ENCODE measurements at places on chromosomes 5 and 9. TPM values are rescaled to one million over a fixed set of nuclear protein-coding genes. Genes with fewer than 3 reads are reported as not detected.

The AGXT2 gene
- not detected for total RNA-seq

The NADK2 gene
- total RNA-seq, result 24.4 TPM

DNA sequence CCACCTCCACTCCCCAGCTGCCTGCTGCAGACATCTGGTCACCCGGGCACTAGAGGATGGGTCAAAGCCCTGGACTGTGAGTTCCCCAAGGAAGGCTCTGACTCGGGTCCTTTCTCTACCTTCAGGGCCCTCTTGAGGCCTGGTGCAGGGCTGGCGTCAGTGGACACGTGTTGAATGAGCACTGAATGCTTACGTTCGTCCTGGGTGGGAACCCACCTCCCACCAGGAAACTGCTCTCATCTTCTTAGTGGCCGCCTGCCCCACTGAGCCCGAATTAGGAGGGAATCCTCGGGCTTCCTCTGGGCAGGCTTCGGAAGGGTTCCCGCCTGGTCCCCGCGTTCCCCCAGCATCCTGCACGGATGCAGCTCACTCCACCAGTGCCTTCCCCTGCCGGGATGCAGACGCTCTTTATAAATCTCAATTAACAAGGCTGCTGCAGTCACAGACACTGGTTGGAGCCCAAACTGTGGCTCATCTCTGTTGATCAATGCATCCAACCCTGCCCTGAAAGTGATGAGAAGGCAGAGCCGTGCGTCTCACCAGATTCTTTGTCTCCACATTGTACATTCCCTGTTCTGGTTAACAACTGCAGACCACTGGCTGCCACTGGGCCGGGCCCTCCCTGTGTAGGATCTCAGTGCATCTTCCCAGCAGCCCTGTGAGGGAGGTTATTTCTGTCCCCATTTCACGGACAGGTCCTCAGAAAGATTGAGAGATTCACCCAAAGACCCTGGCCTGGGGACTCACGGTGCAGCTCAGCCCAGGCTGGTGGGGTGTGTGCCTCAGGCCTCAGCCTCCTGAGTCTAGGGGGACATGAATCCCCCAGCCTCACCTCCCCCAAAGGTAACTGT, 168.8 kb downstream of the GAPVD1 start:
- DNase-seq, result no peak

GRCh38 chr5:180069589-180070247, 1.8 kb downstream of the RNF130 start:
- peak; percentile 20 for DNase-seq

The TMOD1 gene
- 2.6 TPM for total RNA-seq

DNA sequence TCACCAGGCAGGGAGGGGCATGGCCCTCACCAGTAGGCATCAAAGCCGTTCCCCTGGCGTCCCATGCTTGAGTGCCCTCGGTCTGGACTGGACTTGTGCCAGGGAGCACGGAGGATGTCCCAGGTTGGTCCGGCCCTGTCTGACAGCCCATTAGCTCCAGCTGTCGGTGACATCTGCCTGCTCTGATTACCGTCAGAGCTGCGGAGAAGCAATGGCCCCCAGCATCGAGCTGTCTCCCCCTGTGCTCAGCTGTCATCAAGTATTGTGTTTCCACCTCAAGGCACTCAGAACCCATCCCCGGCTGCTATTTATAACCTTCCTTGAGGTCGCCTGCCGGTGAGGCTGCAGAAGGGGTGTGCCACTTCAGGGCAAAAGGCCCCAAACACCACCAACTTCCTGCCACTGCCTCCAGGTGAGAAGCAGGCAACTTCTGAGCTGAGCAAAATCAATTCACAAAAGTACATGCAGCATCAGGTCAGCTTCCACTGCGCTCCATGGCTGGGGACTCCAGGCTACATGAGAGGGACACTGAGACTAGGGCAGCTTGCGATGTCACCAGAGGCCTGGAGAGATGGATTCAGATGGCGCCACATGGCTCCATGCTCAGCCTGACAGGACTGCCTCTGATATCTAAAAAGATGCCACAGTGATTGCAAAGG, 142.7 kb downstream of the C5orf15 start:
- no peak for DNase-seq

- no peak for DNase-seq
These were observed 2.0 kb downstream of the CXXC5 start for GRCh38 chr5:139650031-139650688.

DNA sequence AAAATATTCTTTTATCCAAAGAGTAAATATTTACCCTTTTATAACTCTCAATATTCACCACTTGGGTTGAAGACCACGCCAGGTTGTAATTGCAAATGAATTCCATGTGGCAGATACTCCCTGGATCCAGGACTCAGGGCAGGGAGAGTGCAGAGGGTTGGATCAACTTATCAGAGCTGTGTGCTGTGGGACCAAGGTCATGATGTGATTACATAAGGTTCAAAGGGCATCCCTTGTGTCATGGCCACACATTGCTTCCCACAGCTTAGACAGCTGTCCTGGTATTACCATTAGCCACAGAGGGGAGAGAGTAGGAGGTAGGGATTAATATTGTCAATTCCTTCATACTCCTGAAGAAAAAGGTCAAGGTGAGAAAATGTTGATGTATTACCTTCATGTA, 133.9 kb downstream of the JAKMIP2 start:
- DNase-seq, result no peak

GRCh38 chr5:133930061-133930812, 38.2 kb downstream of the C5orf15 start:
- DNase-seq, result peak; percentile 66

GRCh38 chr5:34682926-34683623, 26.9 kb downstream of the RAI14 start:
- peak; percentile 87 for DNase-seq

DNA sequence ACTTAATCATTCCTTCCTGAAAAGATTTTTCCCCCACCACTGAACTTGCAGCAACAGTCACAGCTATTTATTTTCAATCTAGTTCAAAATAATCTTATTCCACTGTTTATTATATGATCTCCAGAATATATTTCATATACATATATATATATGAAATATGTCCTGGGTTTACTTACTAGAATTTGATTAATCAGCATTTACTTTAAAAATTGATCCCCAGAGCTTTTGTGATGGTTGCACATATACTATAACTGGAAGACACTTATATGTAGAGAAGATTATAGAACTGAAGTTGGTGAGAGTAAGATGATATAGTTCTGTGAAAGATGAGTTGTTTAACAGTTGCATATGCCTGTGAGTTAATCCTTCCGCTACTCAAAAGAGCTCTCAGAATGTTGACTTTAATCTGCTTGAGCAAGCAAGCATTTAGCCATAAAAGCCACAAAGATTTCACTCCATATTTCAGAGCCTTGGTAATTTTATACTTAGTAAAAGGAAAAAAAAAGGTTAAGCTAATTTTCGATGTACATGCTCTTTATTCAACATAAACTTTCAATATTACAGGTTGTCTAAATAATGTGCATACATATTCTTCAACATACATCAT, 399.3 kb upstream of the CDH9 start:
- DNase-seq, result peak; percentile 34

- peak; percentile 92 for DNase-seq
These were observed 55.9 kb upstream of the MYO10 start for GRCh38 chr5:16992006-16992405.

The GABRA1 gene
- total RNA-seq, result not detected

DNA sequence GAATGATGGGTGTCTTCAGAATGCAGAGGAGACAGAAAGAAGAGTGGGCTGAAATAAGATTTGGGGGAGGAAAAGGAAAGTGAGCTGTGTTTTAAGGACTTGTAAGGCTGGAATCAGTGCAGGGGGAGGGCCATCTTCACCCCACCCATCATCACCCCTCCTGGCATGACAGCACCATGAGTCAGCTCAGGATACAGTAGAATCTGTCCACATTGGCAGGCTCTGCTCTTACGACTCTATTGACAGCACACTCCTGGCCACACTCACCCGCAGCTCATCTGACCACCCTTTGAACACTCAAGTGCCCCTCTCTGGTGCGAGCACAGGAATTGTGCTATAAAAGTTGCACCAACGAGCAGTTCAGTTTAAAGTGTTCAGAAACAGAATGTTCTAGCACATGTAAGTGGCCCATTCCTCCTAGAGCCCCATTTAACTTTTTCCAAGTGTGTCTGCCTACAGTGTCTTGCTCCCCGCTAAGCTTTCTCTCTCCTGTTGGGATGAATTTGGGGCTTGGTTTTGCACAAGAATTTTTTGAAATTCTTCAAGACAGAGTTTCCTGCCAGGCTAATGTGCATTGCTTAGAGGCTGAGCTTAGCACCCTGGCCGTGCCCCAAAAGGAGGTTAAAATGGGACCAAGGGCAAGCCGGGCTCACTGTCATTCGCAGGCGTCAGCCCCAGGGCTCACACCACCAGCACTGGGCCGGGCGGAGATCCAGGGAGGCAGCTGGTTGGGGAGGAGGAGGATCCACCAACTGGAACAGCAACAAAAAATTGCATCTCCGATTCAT, 12.0 kb downstream of the ADRA1B start:
- peak; percentile 90 for DNase-seq

- no peak for DNase-seq
These were observed 8.0 kb upstream of the GFI1B start for GRCh38 chr9:132970324-132971062.

DNA sequence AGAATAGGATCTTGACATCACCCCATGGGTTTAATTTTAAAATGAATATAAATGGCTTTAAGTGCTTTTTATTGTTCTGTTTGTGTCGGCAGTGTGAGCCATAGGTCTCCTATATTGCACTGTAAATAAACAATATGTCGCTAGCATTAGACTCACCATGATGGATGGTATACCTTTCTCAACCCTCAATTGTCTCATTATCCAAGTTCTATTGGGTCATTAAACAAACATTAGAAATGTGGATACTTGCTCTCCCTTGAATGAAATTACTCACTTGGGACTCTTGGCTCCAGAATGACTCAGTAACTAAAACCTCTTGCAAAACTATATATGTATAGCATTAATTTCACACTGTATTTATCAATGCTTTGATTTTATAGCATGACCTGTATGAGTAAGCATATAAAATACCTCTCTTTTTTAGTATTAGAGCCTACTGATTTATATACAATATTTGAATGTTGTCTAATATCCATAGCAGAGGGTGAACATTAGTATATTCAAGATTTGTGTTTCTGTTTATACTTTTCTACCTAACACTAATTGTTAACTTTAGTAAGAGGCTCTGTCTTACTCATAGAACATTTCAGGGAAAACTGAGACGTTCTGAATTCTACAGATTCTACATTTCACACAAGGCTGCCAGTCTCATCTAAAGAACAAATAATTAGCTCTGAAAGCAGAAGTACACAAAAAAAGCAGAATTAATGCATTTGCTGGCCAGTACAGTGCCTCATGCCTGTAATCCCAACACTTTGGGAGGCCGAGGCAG, 303.8 kb upstream of the PRR16 start:
- DNase-seq, result peak; percentile 74

DNA sequence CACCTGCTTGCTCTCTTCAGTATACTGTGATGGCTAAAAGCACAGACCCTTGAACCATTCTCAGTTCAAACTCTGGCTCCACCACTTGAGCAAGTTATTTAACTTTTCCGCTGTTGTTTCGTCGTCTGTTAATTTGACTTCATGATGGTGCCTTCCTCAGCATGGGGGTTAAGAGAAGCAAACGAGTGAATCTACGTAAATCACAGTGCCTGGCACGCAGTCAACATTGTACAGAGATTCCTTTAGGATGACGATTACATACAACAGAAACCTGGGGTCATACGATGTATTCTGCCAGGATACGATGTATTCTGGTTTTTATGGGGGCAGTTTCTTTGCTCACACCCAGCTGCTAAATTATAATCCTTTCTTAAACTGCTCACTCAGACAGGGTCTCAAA, 515.6 kb downstream of the CCDC171 start:
- peak; percentile 71 for DNase-seq

DNA sequence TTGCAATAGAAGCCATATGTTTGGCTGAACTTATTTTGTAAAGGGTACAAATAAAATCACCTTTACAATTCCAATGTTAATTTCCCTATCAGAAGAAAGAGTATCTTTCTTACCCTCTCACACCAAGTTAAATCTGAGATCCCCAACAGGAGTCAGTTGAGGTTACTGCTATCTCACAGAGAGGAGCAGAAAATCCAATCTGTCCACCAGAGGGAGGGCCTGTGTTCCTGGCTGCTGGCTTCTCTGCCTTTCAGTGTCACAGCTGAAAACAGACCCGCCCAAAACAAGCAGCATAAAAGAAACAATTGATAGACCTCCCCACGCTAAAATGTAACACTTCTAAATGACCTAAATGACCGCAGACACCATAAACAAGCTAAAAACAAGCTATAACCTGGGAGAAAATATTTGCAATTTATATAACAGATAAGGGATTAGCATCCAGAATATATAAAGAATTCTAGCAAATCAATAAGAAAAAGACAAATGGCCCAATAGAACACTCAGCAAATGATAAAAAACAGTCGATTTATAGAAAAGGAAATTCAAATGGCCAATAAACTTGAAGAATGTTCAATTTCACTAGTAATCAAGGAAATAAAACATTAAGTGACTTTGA, 24.5 kb upstream of the MVB12B start:
- peak; percentile 54 for DNase-seq

DNA sequence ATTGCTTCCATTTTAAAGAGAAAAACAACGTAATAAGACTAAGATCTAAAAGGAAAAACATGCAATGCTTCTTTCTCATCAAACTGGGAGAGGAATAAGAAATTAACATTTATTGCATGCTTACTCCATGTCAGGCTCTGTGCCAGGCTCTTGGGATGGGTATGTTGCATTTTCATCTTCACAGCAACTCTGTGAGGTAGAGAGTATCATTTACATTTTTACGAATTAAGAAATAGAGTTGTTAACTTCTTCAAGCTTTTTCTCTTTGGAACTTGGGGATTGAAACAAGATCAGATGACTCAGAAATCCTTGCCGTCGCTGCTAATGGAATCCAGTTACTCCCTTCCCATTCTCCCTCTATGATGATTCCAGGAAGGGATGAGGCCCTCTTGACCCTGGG, 39.5 kb downstream of the PDE8B start:
- no peak for DNase-seq

DNA sequence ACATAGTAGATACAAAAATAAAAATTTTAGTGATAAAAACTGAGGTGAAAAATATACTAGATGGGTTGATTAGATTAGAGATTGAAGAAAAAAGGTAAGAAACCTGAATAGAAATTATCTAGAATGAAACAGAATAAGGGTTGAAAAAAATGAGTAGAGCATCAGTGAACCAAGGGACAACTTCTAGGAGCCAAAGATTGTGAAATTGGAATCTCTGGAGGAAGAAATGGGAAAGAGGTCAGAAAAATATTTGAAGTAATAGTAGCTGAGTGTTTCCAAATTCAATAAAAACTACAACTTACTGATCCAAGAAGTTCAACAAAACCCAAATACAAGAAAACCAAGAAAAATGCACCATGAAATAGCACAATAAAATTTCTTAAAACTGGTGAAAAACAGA, 116.6 kb upstream of the STARD4 start:
- DNase-seq, result peak; percentile 64

The PCDHGA11 gene
- 5.9 TPM for total RNA-seq

The SPTAN1 gene
- 229 TPM for total RNA-seq

GRCh38 chr5:170441393-170441784, 52.2 kb upstream of the KCNMB1 start:
- DNase-seq, result no peak

The PIGO gene
- total RNA-seq, result 7.4 TPM

The SHISAL2B gene
- total RNA-seq, result not detected

- DNase-seq, result peak; percentile 91
These were observed 19.5 kb upstream of the GOLPH3 start for GRCh38 chr5:32193591-32193990.

Measured in fibroblast of lung (primary cell).